Fibroblast of skin of left quadriceps (primary cell): ENCODE measurements at places on chromosomes 5 and 9.

GRCh38 chr5:69364414-69364813 is 4.9 kb downstream of the AK6 start:
- DNase-seq: no peak

- no peak for DNase-seq
Measured at GRCh38 chr5:92962752-92963151, 618.3 kb downstream of the NR2F1-AS1 start.

DNA sequence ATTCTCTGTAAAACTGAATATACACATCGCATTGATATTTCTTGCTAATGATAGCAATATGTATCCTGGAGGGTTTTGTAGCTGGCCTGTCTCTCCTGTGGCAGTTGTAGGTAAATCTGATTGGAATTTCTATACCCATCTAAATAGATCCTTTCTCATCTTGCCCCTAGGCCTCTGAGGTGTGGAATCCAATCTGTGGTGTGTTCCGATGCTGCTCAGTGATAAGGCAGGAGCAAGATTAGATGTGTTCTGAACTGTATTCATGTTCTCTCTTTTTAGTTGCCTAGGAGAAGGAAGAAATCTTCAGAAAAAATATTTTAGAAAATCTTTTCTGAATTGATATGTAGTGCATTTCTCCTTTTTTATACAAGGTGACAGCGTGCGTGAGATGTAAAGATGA is 507.5 kb downstream of the NR2F1-AS1 start:
- DNase-seq: no peak

DNA sequence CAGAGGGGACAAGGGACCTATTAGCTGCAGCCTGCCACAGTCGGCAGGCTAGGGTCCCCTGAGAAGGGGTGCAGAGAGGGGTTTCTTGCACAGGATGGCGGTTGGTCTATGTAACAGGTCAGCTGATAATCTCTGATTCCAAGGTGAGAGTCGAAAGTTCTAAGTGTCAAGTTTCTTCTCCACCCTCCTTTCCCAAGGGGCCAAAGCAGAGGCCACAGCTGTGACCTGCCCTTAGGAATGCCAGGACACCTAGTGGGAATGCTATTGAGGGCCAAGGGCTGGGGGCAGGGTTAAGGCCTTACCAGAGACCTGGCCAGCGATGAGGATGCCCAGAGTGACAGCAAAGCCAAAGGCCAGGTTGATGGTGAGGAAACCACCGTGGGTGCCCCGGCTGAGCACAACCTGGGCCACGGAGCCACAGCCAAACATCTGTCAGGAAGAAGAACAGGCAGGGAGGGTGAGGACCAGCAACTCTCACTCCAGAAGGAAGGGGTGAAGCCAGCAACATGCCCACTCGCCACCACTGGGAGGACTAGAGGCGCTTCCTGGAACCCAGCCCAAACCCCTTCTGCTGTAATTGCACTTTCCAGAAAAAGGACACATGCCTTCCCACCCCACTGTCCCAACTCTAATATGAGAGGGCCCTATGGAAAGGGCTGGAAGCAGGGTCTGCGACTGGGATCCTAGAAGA is 3.8 kb downstream of the AQP3 start:
- DNase-seq: no peak

GRCh38 chr9:131461166-131461565 is 41.6 kb upstream of the POMT1 start:
- DNase-seq: no peak

DNA sequence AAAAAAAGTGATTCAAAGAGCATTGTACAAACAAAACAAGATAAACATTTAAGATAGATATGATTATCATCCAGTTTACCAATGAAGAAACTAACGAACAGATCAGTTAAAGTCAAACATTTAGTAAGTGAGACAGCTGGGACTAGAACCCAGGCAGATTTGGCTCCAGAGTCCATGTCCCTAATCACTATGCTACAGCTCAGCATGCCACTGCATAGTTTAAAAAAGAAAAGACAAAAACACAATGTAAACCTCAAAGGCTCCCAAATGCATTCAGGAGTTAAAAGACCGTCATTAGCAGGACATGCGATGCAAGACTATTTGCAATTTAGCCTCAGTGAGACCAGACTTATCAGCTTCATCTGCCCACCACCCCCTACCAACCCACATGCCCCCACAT is 36.8 kb downstream of the DENND1A start:
- DNase-seq: no peak

- DNase-seq: no peak
Measured at GRCh38 chr5:1172670-1173404, 28.6 kb upstream of the SLC6A19 start.

- no peak for DNase-seq
Measured at GRCh38 chr9:38251036-38251860, 141.3 kb upstream of the ALDH1B1 start.

DNA sequence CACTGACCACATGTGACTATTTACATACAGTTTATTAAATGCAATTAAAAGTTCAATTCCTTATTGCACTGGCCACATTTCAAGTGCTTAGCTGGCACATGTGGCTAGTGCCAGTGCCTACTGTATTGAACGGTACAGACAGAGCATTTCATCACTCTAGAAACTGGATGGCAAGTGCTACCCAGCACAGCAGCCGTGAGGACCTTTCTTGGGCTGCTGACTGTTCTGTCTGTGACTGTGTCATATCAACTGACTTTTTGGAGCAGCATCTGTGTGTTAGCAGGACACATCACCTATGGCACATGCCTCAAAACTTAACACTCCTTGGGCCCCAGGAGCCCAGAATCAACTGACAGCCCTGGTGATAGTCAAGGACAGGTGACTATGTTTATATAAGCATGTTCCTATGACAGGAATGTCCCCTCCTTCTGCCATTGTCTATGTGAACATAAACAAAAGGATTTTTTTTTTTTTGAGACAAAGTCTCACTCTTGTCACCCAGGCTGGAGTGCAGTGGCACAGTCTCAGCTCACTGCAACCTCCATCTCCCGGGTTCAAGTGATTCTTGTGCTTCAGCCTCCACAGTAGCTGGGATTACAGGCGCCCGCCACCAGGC is 8.9 kb downstream of the IRF1 start:
- DNase-seq: no peak

DNA sequence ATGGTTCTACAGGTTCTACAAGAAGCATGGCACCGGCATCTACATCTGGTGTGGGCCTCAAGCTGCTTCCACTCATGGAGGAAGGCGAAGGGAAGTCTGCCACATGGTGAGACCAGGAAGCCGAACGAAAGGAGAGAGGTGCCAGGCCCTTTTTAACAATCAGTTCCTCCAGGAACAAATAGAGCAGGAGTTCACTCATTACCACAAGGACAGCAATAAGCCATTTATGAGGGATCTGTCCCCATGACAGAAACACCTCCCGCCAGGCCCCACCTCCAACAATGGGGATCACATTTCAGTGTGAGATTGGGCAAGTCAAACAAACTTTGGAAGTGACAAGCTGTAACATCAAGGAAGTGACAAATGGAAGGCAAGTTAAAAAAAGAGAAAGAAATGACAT is 95.5 kb upstream of the PTPN3 start:
- no peak for DNase-seq

DNA sequence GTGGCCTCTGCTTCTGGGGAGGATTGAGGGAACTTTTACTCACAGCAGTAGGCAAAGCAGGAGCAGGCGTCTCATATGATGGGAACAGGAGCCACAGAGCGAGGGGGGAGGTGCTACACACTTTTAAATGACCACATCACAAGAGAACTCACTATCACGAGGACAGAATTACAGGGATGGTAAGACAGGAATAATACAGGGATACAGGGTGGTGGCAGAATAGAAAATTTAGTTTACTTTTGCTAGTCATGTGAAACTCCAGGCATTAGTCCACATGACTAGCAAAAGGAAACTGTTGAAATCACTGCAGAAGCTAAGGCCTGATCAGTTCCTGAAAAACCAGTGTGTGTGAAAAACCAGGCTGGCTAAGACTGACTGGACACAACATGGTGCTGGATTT is 382.4 kb downstream of the NNT start:
- no peak for DNase-seq

DNA sequence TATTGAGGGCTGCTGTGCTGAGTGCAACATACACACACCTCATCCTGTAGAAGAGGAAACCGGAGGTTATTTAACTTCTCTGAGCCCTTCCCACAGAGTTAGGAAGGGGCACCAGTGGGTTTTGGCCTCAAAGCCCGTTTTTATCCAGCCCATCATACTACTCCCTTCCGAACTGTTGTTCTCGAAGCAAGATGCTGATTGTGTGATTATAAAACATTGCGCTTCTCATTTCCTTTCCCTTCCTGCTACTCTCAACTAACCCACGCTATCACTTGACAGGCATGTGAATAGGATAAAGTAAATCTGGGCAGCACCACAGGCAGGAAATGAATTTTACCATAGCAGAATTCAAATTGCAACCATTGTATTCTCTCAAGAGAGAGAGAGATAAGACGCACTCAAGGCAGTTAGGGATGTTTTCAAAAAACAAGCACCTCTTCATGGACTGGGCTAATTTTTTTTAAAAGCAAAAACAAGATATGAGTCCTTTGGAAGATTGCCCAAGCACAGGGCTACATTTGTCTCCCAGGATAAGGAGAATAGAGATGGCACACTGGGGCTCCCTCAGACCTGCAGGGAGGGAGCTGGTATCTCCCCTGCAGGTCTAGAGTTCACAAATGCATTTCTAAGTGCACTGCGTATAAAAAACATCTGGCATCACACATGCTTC is 52.6 kb downstream of the GNA14 start:
- DNase-seq: no peak

- DNase-seq: no peak
Measured at GRCh38 chr9:125150349-125151245, 7.3 kb upstream of the SCAI start.

DNA sequence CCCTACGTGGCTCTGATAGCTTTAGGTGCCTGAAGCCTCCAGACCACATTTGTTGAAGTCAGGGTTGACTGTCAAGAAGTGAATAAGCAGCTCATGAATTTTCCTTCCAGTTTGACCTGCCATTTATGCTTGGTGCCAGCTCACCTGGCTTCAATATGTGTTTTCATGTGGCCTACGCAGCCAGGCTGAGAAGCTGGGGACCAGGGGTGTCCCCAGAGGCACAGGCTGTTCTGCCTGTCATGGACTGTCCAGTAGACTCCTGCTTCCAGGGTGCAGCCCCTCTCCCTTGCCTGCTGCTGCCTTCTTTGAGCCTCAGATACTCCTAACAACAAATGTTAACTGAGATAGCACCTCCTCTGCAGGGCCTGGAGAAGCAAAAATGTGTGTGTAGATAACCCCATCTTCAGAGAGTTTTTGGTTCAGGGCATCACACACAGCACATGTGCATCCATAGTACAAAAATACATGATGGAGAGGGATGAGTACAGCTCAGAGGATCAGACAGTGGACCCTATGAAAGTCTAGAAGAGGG is 5.8 kb downstream of the TNFAIP8 start:
- no peak for DNase-seq

DNA sequence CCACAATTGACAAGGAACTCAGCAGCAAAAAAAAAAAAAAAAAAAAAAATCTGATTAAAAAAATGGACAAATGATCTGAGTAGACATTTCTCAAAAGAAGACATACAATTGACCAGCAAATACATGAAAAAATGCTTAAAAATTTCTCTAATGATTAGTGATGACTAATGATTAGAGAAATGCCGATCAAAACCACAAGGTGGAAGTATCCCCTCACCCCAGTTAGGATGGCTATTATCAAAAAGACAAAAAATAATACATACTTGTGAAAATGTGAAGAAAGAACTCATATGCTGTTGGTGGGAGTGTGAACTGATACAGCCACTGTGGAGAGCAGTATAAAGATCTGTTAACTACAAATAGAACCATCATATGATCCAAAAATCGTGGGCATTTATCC is 245.3 kb downstream of the OSTF1 start:
- DNase-seq: no peak

GRCh38 chr9:21392270-21392669 is 7.1 kb upstream of the IFNA2 start:
- no peak for DNase-seq

DNA sequence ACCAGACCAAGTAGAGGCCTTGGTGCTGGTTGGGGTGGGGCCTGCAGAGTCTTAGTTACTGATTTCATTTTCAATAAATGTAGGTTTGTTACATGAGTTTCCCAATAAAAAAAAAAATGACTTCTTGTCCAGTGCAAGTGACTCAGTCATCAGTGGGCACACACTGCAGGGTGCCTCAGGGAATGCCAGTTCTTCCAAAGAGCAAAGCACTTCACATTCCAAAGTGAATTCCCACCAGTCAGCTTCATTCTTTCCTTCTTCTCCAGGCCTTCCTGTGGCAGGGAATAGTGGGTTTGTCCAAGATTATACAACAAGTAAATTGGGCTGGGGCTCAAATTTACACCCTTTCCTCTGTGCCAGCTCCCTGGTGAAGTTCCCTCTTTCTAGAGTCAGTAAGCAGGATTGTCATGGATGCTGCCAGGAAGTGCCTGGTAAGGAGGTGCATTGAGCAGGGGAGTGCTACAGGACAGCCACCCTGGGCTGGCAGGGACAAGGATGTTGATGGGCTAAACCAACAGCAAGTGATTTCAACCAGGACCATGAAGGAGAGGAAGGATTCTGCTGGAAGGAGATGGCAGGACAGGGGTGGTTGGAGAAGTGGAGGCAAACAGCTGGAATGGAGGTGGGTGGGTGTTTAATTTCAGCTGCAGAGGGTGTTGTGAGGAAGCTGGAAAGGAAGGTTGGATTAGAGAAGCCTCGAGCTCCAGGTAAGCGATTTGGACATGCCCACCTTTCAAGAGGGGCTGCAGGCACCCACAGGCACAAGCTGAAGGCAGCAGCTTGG is 3.7 kb upstream of the B4GALT7 start:
- DNase-seq: no peak

GRCh38 chr5:1511651-1512540 is 11.9 kb downstream of the LPCAT1 start:
- DNase-seq: no peak

- DNase-seq: peak; percentile 69
Measured at GRCh38 chr5:72387985-72388384, 67.8 kb downstream of the PTCD2 start.

GRCh38 chr9:98829766-98830165 is 22.3 kb downstream of the GALNT12 start:
- no peak for DNase-seq

DNA sequence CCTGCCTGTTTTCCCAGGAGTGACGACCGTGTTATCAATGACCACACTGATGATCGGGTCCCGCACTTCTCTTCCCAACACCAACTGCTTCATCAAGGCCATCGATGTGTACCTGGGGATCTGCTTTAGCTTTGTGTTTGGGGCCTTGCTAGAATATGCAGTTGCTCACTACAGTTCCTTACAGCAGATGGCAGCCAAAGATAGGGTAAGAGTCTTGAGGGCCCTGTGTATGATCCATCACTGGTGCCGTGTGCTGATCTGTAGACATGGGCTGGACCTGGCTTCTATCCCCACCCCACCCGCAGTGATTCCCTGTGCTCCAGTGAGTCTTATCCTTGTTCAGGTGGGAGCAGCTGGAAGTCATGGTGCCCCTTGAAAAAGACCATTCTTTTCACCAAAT is 26.0 kb downstream of the GABRP start:
- DNase-seq: peak; percentile 16
